ENCODE measurements at places on chromosomes 6 and 20.

DNA sequence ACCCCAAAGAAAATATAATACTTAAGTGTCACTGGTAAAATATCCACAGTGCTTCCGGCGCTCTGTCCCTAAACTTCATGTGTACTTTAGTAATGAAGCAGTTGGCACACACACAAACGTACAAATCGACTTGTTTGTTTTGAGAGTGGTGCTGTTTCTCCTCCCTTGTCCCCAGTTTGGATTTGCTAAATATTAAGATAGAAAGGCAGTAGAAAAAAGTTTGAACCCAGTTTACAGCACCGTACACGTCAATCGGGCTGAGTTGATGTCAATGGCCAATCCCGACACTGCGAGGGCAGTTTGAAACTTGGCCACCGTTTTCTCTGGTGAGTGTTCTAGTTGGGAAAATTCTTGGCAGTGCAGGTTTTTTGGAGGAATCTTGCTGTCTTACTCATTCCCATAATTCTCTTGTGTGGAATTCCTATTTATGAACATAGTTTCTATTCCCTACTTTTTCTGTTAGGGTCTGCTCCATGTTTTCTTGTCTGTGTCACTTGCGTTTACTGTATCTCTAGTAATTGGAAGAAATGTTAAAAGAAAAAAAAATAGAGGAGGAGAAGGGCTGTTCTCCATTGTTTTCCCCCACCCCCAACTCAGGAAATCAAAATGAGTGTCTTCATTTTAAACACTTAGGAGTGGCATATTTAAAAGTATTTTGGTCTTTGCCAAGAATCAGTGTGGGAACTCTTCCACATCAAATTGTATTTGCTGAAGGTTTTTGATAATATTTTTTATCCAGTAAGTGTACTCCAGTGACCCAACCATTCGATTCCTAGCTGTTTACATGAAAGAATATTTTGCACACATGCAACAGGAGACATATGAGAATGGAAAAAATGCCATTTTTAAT, 72.3 kb downstream of the OR2B2 start:
- DNase-seq: no peak

GRCh38 chr20:57503035-57503658, 21.8 kb downstream of the CTCFL start:
- DNase-seq: no peak

GRCh38 chr6:36340618-36341454, 4.1 kb upstream of the BNIP5 start:
- no peak for DNase-seq

DNA sequence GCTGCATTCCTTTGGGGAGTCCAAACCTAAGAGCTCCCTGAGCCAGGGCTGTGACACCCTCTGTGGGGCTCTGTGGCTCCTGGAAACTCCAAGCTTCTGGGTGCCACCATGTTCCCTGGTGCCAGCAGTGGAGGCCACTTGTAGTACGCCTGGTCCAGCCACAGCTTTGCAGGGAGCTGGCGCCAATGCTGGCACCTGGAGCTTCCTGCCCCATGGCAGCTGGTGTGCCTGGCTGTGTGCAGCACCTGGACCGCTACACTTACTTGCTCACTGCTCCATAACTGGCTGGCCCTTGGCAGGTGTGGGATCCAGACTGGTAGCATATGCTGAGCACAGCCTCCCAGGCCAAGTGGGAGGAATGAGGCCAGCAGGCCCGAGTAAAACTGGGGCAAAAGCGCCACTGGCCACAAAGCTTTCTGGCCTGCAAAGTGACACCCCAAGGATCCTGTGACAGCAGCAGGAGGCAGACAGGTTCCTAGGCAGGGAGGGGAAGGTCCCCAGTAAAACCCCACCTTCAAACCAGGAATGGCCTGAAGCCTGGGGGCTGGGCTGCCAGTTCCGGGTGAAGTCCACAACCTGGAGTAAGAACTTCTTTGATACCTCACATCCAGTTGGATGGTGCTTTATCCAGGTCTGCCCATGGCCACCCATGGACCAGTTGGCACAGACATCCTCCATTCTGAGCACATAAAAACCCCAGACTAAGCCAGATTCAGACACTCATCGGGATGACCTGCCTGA, 461.0 kb downstream of the TBC1D32 start:
- DNase-seq: no peak

DNA sequence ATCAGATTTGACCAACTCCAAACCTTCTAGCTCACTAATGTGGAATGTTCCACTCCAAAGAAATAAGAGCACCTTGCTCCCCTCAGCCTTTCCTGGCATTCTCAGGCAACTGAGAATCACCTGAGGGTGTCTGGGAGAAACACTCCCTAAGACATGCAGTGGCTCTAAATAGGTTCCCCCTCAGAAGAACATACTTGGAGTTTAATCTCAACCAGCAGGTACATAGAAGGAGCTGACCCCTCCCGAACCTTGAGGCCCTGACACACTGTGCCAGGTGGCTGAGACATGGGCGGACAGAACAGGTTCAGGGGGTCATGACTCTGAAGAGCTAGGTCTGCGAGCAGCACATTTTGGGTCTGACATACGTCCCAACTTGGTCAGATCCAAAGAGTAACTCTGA, 107.6 kb upstream of the MAP3K4 start:
- no peak for DNase-seq
